ENCODE measurements at places on chromosomes 11 and 22.

GRCh38 chr11:64879244-64879900, 951 bp upstream of the EHD1 start:
- DNase-seq: no peak

DNA sequence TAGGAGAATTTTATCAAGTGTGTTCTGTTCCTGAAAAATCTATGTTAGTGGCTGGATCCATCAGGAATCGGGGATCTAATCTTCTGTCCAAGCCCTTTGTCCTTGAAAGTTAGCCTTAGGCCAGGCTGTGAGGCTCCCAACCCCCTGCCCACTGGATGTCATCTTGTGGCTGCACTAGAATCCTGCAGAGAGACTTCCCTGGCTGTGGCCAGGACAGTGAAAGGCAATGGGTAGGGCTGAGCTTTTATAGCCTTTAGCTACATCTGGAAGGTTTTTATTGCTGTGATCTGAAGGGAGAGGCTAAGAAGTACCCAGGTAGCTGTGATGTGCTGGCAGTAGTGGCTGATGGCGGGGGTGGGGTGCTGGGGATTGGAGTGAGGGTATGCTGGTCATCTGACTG, 2.1 kb downstream of the OAF start:
- no peak for DNase-seq

DNA sequence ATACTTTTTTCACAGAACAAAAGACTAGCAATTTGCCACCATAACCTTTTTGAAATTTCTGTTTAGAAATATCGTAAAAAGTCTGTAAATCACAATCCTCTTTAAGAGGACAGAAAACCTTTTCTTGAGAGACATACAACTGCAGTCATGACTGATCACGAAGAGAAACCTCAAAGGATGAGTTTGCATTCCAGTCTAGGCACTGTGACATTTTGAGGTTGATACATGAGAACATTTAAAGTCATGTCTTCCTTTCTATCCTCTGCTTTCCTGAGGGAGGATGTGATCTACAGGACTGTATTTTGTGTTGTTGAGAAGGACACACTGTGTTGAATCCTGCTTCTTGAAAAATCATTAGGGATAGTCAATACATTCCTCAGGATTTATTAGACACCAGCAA, 476.7 kb upstream of the CCDC179 start:
- no peak for DNase-seq

GRCh38 chr11:111908639-111909305, 2.8 kb downstream of the CRYAB start:
- DNase-seq: no peak

DNA sequence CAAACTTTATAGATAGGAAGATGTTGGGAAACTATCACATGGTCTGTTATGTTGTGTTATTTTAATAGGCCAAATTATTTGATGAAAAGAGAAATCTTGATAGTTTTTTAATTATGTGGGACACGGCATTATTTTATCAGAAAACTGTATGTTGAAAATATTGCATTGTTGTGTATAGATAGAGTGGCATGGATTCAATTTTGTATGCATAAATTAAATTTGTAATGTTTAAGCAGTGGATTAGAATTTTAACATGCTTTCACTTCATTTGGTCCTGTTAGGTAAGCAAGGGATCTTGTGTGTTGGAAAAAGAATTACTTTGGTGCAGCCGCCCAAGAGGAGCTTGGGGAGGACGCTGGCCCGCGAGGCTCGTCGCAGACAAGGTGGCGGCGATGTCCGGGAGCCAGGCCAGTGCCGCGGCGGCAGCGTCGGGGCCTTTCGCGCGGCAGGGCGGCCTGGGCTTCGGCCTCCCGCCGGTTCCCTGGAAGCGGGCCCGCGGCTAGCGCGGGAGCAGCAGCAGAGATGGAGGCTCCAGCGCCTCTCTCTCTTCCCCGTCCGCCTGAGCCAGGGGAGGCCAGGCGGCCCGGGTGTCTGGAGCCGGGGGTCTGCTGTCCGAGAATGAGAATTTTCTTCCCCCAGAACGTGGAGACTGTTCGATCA, 82.7 kb downstream of the GGT1 start:
- no peak for DNase-seq

DNA sequence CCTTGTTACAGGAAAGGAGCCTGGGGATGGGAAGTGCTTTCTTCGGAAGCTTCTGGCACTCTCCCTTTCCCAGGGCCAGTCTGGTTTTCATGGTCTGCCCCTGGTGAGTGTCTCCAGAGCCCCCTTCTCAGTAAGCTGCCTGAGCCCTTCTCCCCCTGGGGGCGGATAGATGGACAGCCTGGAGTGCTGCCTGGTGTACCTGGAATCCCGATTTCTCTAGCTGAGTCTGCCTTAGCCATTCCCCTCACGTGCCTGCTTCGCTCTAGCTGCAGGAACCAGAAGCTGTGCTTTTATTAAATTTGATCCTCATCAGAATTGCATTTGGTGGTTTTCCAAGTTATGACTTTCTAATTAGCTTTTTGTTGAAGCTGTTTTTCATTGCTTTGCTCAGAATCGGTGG, 152.9 kb upstream of the NAV2 start:
- DNase-seq: no peak

GRCh38 chr11:130052567-130052966, 17.1 kb upstream of the APLP2 start:
- no peak for DNase-seq

GRCh38 chr11:73001615-73002014, 140.5 kb downstream of the FCHSD2 start:
- peak; percentile 75 for DNase-seq

GRCh38 chr11:105900515-105901035, 121.5 kb downstream of the MSANTD4 start:
- no peak for DNase-seq

- DNase-seq: no peak
Measured at GRCh38 chr11:44564670-44565210, 723 bp upstream of the CD82 start.

GRCh38 chr11:118111019-118111743, 24.4 kb upstream of the SMIM35 start:
- no peak for DNase-seq
